ENCODE measurements at places on chromosomes 16 and 17. TPM values are rescaled to one million over a fixed set of nuclear protein-coding genes. Genes with fewer than 3 reads are reported as not detected.

The AANAT gene
- not detected for total RNA-seq

The KRT17 gene
- total RNA-seq, result 92.1 TPM

The FGF11 gene
- total RNA-seq, result 0.69 TPM

The ARL5C gene
- total RNA-seq, result 0.58 TPM

The FBXL16 gene
- total RNA-seq, result 7.5 TPM

The HEATR9 gene
- total RNA-seq, result not detected

The MIEF2 gene
- 16.6 TPM for total RNA-seq

The ASPA gene
- total RNA-seq, result not detected

The CSH1 gene
- total RNA-seq, result not detected

The NEUROD2 gene
- total RNA-seq, result not detected

The DPEP2 gene
- total RNA-seq, result not detected

The NKD1 gene
- 0.07 TPM for total RNA-seq

GRCh38 chr16:28288114-28288513, 4.2 kb upstream of the SBK1 start:
- no peak for DNase-seq

DNA sequence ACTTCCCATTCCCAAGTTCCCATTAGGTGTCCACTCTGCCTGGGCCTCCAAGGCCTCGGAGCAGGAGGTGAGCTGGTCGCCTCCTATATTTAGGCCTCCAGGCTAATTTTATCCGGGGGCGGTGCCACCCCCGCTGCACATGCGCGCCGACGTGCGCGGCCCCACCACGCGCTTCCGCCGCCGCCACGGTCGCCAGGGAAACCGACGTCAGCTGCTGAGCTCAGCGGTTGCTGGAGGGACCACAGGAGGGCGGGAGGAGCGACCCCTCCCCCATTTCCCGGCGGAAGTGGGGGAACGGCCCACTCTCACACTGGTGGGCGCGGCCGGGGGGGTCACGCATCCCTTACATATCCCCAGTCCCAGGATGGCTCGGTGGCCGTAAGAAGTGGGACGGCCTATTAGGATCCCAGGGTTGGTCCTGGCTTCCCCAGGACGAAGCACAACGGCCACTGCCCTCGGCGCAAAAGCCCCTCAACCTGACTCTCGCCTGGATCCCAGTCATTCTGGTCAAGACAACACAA, 1.0 kb downstream of the PER1 start:
- peak; percentile 55 for DNase-seq

- no peak for DNase-seq
These were observed 31.2 kb downstream of the PITPNM3 start for GRCh38 chr17:6525141-6525540.

GRCh38 chr16:30609002-30609925, 925 bp downstream of the ZNF689 start:
- DNase-seq, result peak; percentile 28

DNA sequence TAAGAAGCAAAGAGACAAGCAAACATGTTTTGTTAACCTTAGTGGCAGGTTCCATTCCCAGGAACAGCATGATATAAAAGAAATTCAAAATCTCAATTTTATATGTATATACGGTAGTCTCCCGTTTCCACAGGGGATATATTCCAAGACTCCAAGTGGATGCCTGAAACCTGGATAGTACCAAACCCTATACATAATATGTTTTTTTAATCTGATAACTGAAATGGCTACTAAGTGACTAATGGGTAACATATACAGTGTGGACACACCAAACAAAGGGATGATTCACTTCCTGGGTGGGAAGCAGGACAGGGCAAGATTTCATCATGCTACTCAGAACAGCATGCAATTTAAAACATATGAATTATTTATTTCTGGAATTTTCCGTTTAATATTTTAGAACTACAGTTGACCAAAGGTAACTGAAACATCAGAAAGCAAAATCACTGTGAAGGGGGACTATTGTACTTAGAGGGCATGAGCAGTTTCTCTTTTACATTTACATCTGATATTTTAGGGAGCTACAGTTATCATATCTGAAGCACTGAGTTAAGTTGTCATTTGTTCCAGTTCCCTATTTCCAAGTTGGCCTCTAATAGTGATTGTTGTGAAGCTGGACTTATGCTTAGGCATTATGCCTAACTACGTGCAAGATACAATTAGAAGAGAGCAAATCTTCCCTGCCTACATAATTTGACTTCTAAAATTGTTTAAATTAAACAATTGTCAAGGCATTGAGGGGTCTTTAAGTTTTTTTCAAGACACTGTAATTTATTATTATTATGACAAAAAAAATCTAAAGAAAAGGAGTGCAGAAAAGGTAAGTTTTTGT, 34.1 kb upstream of the ABCA6 start:
- DNase-seq, result peak; percentile 95

GRCh38 chr17:68584581-68585303, 16.4 kb downstream of the FAM20A start:
- no peak for DNase-seq

DNA sequence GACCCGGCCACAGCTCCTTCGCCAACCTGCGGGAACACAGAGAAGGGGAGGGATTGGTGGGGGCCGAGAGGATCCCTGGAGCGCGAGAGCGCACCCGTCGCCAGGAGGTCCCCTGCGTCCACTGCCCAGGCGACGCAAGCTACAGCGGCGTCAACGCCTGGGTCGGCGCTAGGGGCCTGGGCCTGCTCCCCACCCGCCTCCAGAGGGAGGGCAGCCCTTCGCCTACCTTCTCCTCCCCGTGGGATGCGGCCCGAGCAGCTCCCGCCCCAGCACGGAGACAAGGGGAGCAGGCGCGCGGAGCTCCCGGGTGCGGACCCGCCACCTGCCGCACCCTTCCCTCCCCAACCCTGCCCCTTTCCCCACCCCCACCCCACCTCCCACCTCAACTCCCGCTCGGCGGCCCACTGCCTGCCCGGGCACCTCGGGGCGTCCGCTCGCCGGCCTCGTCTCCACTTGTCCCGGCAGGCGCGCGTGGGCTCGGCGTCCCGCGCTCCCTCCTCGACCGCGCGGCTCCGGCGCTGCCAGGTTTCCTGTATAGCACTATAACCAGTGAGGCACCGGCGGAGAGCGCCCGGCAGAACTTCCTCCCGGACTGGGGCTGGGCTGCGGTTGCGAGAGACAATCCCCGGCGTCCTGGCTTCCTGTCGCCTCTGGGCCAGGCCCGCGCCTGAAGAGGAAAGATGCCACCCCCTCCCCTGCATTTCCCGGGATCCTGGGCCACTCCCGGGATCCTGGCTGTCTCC, 119.1 kb upstream of the SMURF2 start:
- DNase-seq, result no peak

GRCh38 chr16:72739577-72739976, 308.4 kb downstream of the ZFHX3 start:
- DNase-seq, result peak; percentile 38

GRCh38 chr16:11047057-11047456, 102.7 kb downstream of the CLEC16A start:
- no peak for DNase-seq

- peak; percentile 55 for DNase-seq
These were observed 5.5 kb upstream of the MNT start for GRCh38 chr17:2406271-2406902.

GRCh38 chr17:47739150-47739549, 6.1 kb downstream of the TBX21 start:
- no peak for DNase-seq

- DNase-seq, result peak; percentile 61
These were observed 1.1 kb upstream of the SLC43A2 start for GRCh38 chr17:1629504-1630310.

- DNase-seq, result no peak
These were observed 15.3 kb upstream of the TRIM37 start for GRCh38 chr17:59121901-59122480.

DNA sequence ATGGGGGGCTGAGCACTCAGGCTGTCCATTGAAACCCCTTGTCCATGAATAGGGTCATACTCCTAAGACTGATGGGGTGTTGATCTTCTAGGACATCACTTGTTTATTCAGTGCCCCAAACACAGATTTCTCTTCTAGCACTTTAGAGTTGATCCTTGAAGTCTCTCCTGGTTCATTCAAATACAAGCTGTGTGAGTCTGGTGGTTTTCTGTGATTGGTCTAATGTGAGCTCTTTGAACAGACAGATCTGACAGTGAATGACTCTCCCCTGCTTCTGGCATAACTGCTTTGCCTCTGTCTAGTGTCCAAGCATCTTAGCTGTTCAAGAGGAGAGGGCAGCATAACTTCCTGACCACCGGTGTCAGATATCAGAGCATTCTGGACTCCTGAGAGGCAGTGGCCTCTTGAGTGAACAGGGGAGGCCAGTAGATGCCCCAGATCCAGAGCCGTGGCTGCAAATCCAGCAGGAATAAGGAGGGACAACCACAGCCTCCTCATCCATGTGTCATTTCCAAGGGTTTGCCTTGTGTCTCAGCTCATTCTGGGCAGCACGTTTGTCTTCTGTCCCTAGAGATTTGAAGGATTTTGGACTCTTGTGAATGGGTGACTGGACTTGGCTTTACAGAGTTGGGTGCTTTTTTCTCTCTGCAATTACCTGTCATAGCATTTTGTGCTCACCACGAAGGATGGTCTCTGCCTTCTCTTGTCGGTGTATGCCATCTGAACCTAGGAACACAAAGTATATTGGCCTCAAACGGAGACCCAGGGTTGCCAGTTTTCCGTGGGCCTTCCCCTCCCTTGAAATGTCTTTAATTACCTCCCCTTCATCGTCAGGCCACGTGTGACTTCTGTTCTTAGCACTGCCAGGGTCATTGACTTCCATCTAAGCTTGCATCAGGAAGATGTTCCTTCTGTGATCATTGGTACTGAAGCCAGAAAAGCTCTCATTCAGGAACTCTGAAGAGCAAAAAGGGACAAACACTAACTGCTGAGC, 13.9 kb upstream of the CLEC18C start:
- no peak for DNase-seq

- no peak for DNase-seq
These were observed 69.9 kb downstream of the FTO start for GRCh38 chr16:53773881-53774280.

GRCh38 chr16:22360963-22361659, 13.3 kb downstream of the CDR2 start:
- no peak for DNase-seq

DNA sequence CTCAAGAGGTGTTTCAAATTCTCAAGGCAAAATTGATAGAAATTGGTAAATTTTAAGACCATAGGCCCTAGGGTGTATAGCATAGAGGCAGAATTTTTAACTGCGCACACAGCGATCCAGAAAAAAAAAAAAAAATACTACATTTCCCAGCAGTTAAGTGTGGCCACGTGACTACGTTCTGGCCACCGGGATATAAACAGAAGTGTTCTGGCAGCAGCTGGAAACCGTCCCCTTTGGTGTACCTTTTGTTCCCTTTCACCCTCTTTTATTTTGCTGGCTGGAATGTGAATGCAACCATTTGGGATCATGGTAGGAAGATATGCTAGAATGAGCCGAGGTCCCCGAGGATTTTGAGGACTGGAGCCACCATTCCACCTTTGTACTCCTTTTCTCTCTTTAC, 52.7 kb upstream of the AKAP1 start:
- DNase-seq, result no peak

DNA sequence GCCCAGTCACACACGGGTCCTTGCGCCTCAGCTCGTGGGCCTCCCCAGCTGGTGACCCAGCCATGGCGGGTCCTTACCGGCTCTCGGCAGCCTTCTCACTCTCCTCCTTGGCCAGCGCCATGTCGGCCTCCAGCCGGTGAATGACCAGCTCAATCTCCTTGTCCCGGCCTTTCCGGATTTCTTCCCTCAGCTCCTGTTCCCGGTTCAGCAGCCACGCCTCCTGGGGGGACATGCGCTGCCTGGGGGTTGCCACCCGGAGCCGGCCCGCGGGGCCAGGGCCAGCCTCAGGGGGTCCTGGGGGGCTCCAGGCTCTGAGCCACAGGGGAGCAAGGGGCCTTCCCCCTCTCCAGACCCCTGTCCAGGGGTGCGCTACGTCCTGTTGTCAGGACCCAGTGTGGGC, 25.1 kb upstream of the AATK start:
- DNase-seq, result no peak

DNA sequence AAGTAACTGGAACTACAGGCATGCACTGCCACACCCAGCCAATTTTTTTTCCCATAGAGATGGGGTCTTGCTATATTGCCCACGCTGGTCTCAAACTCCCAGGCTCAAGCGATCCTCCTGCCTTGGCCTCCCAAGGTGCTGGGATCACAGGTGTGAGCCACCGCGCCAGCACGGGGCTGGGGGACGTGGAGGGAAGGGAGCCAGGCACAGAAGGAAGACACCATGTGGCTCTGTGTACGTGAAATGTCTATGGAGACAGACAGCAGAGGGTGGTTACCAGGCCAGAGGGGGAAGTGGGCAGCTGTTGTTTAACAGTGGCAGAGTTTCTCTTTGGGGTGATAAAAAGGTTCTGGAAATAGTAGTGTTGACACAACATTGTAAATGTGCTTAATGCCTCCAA, 4.6 kb upstream of the PIEZO1 start:
- DNase-seq, result no peak

- no peak for DNase-seq
These were observed 29.8 kb downstream of the COX4I1 start for GRCh38 chr16:85829171-85829719.

GRCh38 chr16:8430401-8430800, 159.9 kb downstream of the TMEM114 start:
- DNase-seq, result no peak

DNA sequence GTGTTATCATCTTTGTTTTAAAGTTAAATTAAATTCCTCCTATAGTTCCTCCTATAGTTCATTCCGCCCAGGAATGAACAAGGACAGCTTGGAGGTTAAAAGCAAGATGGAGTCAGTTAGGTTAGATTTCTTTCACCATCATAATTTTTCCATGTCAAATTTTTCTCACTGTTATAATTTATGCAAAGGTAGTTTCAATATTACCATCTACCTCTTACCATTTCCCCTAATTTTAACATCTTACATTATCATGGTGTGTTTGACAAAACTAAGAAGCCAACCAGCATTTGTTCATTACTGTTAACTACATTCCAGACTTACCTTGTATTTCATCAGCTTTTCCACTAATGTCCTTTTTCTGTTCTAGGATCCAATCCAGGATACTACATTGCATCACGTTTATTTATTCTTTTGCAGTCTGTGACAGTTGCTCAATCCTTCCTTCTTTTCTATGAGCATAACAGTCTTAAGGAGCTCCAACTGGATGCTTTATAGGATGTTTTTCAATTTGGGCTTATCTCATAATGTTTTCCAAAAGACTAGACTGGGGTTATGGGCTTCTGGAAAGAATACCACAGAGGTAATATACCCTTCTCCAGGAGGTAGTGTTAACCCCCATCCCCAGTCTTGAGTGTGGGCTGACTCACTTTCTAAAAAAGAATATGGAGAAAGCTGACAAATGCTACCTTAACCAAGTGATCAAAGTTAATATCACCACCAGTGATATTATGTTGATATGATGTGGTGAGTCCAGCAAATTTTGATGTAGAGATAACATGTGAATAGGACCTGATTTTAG, 158.5 kb downstream of the PPM1E start:
- DNase-seq, result no peak

DNA sequence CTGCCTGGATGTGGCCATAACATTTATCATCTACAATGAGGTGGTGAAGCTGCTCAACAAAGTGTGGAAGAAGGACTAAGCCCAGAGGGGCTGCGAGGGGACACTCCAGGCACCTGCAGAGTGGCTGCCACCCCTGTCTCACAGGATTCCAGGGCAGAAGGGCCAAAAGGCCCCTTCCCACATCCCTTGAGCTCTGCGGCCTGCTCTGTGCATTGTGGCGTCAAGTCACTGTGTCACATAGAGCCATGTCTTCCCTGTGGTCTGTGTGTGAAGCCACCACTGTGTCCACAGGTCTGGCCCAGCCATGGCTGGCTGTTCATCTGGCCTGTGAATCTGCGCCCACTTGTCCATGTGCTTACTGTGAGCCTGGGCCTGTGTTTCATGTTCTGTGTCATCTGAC, 1714.6 kb downstream of the TP53TG3F start:
- DNase-seq, result no peak
